ENCODE measurements at places on chromosomes 6 and 20.
A peak's percentile ranks its signal among the peaks of the same experiment; 100 is the strongest.

DNA sequence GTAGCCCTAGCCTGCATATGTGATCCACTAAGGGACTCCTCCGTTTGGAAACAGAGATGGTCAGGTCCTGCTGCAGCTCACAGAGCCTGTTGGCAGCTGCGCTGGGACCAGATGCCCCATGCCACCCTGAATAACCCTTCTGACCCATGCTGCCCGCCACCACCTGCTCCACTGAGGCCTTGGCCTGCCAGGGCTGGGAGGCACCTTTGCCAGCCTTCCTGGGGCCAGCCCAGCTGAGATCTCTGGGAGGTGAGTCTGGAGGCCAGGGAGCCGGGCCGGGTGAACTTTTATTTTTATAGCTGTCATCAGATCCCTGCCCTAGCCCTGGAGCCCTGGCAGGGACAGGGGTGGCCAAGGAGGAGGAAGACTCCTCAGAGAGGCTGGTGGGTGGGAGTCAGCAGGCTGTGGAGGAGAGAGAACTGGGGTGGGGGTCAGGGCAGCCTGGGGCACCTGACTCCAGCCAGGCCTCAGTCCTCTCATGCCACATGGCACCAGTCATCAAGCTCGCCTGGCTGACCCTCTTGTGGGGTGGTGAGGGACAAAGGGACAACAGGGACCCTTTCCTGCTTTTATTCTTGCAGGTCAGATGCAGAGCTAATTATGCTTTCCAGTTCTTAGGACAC, 10.0 kb downstream of the CEBPB start:
- DNase-seq: no peak

GRCh38 chr6:2999618-3000557, at the start of gene NQO2:
TSS of gene NQO2 (plus strand) at chr6:2999894. CDS start at chr6:3006553, 6,659 bp downstream.
- peak; percentile 94 for DNase-seq

GRCh38 chr20:49507741-49508434, 25.4 kb upstream of the KCNB1 start:
- DNase-seq: no peak

GRCh38 chr6:70956451-70957283, at the start of gene B3GAT2:
TSS of gene B3GAT2 (minus strand) at chr6:70957060. CDS start at chr6:70956429, 631 bp downstream.
- DNase-seq: no peak

DNA sequence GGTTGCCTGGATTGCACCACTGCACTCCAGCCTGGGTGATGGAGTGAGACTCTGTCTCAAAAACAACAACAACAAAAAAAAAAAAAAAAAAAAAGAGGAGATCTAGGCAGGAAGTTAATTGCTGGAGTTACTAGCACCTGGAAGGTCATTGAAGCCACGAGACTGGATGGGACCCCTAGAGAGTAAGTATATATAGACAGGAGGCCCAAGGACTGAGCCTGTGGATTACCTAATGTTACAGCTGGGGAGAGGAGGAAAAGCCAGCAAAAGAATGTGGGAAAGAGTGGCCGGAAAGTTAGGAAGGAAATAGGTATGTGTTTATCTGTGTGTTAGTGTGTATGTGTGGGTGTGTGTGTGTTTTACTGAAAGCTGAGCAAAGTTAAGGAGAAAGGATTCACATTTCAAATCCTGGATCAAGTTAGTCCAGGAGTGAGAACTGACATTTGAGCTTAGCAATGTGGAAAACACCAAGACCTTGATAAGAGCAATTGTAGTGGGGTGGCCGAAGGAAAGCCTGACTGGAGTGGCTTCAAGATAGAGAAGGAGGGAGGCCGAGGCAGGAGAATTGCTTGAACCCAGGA, 38.4 kb downstream of the ANKRD6 start:
- no peak for DNase-seq

GRCh38 chr20:35296101-35296554, 3.9 kb upstream of the FAM83C start:
- no peak for DNase-seq

DNA sequence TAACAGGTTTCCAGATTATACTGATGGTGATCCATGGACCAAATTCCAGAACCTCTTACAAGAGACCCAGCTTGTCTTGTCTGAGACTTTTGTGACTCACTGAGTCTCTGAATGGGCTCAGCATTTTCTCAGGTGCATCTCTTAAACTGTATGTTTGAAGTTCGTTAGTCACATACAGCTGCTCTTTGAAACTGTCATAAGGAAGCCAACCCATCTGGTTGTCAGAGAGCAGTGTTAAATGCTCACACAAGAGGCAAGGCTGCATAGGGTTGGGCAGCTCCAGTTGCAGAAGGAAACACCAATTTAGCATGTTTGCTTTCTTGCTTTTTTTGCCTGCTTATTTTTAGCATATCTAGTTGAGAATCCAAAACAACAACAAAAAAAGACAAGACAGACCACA, 47.1 kb downstream of the TRIM27 start:
- no peak for DNase-seq

- DNase-seq: no peak
Measured at GRCh38 chr20:19880256-19881079, 122.4 kb downstream of the RIN2 start.

GRCh38 chr6:56888687-56889086, 66.2 kb upstream of the BEND6 start:
- DNase-seq: no peak

GRCh38 chr20:2152317-2152716, 50.7 kb downstream of the STK35 start:
- no peak for DNase-seq

GRCh38 chr6:90739802-90740201, 152.9 kb upstream of the MAP3K7 start:
- no peak for DNase-seq

DNA sequence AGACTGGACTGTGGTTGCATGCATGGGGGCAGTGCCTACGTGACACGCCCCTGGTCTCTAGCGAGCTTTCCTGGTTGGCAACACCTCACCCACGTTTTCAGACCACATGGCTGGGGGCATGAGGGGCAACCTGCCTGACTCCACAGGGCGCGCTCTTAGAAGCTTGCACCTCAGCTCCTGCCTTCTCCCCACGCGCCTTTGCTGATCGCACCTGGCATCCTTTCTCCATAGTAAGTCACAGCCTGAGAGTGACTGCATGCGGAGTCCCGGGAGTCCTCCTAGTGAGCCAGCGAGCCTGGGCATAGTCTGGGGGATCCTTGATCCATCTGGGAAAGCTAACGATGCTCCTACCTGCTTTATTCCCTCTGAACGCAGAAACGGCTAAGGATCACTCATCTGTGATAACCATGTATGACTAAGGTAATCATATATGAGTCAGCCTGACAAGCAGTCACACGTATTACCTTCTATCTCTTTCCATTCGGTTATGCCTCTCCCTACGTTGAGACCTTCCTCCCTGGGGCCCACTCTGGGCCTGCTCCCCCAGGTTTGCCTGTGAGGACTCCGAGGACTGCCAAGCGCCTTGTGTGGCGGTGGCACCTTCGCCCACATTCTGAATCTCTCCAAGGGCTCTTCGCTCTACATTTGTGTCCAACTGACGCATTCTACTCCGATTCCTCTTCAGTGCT, 4.5 kb downstream of the TCFL5 start:
- no peak for DNase-seq

DNA sequence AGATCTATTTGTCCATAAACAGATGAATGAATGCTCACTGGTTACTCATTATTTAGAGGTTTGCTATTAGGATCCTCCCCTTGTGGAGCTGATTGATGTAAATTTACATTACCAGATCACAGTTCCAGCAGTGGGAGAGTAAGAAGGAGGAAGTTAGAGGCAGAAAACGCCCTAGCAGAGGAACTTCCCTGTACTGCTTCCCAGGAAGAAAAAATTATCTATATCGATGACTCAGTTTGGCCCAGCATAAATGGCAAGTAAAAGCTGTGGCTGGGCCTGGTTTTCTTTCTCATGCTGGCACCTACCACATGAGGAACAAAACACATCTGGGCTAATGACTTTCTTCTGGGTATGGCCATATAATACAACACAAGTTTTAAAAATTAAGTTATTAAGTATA, 35.7 kb downstream of the DNAAF9 start:
- DNase-seq: no peak

DNA sequence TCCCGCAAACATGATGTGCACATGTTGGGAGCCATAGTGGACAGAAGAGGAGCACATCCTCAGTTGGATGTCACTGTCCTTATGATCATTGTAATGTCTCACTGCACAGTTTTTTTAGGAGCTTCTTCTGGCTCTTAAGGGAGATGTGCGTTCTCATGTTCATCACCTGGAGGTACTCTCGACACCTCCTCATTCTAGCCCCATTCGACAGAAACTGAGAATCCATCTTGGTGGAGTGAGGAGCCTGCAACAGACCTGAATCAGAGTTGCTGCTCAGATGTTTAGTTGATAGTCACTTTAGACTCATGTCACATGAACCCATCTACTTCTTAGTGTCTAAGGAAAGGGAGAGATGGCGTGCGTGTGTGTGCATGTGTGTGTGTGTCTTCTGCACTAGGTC, 2.3 kb upstream of the BMP6 start:
- DNase-seq: no peak

GRCh38 chr6:1162367-1163275, 149.3 kb upstream of the FOXQ1 start:
- DNase-seq: no peak

GRCh38 chr6:157753291-157753690, 69.8 kb upstream of the SNX9 start:
- no peak for DNase-seq

GRCh38 chr6:159720708-159721107, 6.6 kb upstream of the WTAP start:
- DNase-seq: peak; percentile 53

- DNase-seq: peak; percentile 43
Measured at GRCh38 chr6:142846883-142847287, 98.1 kb downstream of the HIVEP2 start.

- DNase-seq: no peak
Measured at GRCh38 chr6:29678114-29678513, 2.8 kb downstream of the ZFP57 start.

DNA sequence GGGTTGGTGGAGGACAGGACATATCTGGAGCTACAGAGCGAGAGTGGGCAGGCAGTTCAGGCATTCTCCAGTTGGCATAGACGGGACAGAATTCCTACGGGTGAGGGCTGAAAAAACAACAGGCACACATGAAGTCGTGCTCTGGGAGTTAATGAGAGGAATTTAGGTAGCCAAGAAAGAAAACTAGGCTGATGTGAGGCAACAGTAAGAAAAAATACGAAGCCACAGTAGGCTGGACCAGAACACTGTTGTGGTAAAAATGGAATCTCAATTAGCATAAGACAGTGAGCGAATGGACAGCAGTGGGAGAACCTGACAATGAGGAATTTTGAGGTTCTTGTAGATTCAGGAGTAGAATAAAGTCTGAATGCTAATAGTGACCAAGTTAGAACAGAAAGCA, 488.1 kb upstream of the AGPAT4 start:
- no peak for DNase-seq

DNA sequence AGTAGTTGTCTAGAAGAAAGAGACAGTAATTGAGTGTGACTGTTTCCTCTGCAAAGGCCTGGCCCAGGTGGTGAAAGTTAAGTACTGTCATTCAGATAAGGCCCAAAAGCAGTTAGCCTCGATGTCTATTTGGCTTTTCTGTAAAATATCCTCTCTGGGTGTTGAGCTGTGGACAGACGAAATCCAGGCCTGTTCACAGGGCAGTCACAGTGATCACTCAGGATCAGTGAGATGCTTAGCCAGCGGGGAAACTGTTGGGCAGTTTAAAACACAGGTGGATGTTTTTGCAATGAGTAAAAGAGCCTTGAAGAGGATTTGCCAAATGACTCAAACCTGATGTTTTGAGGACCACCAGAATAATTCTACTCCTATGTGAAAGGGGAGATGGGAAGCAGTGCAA, 22.0 kb upstream of the PRDM1 start:
- DNase-seq: no peak
